ENCODE measurements at places on chromosomes 3 and 15.

DNA sequence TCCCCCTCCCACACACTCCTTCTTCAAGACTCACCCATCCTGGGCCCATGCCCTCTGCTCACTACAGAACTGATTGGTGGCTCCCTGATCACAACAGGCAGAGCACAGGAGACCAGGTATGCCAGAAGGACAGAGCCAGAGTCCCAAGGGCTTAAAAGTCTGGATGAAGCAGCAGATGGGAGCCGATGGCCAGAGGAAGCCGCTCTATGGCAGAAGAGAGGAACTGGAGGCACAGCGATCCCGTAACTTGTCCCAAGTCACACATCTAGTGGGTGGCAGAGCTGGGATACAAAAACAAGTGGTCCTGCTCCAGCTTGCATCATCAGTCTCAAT, 20.7 kb downstream of the ITGA11 start:
- DNase-seq: no peak

DNA sequence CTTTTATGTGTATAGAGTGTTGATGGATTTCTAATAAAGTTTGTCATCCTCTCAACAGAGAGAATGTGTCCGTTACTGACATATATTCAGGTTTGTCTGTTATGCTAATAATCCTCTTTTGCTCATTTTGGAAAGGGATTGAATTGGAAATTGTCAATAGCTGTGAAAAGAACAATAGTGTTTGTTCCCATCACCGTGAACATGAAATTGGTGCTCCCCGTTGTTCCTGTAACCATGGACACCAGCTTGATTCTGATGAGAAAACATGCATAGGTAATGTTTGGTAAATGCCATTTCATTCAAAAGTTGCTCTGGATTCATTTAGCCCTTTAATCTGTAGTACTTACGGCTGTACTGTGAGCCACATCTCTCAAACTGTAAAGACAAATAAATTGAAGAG, 707.0 kb upstream of the GOLIM4 start:
- no peak for DNase-seq

DNA sequence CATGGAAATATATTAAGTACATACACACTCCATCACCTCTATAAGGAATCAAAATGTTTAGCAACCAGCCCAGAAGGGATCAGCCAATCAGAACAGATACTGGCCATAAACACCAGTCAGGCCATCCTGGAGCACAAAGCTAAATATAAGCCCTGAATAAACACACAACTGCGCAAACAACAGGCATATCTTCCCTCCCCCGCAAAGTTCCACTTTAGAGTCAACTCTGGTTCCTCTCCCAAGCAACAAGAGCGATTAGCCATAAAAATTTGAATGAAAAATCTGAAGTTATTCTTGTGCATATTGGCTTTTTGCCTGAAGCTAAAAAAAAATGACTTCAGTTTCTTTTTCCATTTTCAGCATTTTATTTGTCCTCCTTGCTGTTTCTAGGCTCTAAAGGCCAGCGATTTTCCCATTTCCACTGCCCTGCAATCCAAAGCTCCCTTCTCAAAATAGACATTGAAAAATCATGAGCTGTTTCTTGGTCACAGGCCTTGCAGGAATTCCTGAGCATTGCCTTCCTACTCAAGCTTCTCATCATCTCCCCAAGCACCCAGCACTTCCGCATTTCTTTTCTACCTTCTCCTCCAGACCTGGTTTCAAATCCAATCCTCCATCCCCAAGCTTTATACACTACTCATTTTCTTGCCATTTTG, 247.9 kb downstream of the ZMAT3 start:
- no peak for DNase-seq

- no peak for DNase-seq
These were observed 125.1 kb downstream of the SMAD6 start for GRCh38 chr15:66827039-66827697.

- DNase-seq: no peak
These were observed 86.7 kb downstream of the THBS1 start for GRCh38 chr15:39667382-39668127.

DNA sequence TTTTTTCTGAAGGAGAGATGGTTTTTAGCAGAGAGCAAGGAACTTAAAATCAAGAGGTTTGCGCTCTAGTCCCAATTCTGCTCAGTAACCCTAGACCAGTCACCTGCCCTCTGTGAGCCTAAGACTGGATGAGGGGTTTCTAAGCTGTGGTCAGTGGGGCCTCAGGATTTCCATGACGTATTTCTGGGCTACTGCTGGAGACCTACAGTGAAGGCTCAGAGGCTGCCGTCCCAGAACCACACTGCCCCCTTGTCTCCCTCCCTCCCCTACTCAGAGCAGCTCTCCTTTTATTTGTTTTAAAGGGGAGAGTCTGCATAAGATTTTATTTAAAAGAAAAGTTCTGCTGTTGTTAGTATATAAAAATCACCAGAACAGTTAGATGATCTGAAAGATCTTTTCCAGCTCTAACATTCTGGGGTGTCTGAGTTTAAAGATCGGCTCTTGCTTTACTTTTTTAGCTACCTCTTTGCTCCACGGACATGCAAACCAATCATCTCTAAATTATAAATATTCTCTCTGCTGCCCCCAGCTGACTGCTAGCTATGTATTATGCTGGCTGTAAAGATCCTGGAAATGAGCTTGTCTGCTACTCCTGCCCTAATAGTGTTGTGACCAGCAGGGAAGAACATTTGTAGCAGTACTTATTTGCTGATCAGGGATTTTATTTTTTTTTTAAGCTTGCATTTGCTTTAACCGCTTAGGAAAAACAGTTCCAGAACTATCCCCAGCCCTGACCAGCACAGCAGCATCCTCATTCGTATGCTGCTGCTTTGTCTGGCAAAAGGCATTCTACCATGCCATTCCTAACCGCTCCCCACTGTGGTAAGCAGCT, 28.6 kb upstream of the NDUFB4 start:
- no peak for DNase-seq

DNA sequence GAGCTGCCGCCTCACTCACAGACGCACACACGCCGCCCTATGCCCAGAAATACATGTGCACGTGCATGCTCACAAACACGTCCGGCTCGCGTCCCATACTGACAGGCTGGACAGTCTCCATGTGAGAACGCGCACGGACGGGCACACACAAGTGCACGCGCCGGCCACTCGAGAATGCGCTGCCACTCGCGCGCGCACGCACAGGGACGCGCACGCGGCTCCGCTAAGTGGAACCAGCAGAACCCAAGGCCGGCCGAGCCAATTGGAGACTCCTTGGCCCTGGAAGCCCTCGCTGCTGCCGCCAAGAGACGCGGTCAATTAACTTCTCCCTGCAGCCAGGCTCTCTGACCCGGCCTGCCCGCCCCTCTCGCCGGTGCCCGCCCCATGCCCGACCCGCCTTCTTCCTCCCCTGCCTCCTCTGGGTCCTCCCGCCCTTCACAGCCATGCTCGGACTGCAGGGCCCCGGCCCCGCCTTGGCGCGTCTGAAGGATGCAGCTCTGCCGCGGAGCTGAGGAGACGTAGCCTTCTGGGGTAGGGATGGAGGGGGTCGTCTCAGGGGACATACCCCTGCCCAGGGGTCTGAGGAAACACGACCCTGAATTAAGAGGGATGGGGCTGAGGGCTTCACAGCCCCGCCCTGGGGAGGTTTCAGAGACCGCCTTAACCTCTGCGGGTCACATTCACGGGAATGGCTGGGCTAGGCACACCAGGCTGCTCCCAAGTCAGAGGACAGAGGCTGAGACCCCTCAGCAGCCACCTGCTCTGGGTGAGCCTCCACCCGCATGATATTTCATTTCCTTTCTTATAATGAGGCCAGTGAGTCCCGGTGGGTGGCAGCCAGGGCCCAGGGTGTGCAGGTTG, 15.0 kb downstream of the PTH1R start:
- DNase-seq: no peak

DNA sequence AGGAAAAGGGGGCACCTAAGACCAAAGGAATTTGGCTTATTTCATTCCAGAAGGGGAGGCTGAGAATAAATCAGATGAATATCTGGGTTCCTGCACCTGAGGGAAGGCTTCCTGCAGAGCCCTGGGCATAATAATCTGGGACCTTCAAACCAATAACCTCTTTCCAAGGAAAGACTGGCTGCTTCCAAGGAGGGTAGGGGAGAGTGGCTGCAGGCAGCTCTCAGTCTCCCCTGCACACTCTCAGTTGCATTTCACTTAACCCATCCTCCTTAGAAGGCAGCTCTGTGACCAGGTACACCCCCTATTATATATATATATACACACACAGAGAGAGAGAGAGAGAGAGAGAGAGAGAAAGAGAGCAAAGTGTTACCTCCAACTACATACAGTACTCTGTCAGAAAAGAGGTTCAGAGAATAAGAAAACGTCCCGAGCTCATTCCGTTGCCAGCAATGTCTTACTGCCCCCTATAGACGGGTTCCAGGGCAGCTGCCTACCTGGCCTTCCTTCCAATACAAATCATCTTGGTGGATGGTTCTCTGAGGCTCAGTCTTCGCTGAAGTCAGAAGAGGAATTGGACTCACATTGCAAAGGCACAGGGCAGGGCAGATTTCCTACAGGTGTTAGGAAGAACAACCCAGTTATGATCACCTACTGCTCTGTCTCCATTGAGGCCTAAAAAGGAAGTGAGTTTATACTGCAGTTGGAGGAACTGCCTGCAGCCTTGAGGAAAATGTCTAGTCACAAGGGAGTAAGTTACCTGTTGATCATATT, 26.1 kb downstream of the CAPN3 start:
- DNase-seq: no peak

DNA sequence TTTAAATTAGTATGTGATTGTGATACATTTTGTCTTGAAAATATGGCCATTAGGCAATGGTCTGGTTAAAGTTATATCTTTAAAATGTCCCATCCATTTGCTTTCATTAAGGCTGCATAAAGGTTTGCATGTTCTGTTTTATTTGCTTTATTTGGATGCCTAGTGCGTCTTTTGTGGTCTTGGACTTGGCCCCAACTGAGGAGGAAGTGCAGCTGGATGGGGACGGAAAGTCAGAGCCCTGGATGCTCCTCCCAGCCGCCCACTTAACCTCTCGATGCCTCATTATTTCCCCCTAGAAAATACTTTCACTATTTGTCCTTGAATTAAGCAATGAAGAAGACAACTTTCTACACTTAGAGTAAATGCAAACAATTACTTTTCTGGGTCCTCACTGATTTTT, 898.2 kb downstream of the MCTP2 start:
- DNase-seq: no peak

- no peak for DNase-seq
These were observed 153.4 kb upstream of the UMPS start for GRCh38 chr3:124576565-124577493.

DNA sequence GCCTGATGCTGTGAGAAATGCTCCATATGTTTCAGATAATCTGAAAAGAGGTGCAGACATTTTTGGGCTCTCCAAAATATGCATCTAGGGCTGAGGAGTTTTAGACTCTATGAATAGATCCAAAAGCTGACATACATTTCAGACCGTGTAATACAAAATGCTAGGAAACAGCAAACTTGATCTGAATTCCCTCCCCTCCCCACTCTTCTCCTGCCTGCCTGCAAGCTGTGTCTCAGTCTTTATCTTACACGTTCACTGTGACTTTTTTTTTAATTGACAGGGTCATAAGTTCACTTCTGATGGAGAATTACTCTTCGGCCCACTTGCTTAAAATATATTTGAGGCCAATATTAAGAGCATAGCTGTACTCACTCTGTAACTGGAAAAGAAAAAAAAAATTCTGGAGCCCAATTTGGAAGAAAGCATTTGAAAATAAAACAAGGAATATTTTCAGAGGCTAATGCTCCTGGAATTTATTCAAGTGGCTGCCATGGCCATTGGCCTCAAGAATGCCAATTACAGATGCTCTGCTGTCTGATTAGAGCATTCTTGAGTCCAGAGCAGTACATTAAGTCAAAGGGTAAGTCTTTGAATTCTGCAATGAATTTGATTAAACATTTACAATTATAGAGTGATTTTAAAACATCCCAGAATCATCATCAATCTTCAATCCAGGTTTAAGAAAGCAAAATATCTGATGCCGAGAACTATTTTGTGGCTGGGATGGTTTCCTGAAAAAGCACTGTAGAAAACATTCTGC, 146.2 kb upstream of the SEMA6D start:
- DNase-seq: no peak

GRCh38 chr15:83170474-83171165, 37.0 kb downstream of the HDGFL3 start:
- no peak for DNase-seq

DNA sequence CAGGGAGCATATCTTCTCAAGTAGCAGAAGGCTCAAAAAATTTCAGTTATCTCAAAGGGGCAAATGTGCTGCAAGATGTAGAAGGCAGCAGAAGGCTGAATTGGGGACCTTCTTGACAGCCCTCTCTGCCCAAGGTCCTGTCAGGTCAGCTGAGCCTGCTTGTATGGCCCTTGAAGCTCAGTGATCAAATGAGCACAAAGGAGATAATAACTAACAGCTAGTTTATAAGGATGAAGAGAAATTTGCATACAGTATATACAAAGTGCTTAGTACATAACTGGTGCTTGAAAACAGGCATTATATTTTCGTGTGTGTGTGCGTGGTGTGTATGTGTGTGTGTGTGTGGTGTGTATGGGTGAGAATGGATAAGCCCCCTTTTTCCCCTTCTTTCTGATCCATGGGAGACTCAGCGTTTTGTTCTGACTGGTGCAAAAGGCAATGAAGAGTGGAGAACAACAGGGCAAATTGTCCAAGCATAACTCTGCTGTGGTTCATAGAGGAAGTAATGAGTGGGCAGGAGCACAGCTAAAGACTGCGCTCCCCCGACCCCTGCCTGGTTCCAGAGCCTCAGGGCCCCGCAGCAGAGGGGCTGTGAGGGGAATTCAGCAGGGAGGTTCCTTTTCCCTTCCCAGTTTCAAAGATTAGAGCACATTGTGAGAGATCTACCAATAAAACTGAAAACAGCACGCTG, 356.8 kb upstream of the NR2F2 start:
- no peak for DNase-seq

DNA sequence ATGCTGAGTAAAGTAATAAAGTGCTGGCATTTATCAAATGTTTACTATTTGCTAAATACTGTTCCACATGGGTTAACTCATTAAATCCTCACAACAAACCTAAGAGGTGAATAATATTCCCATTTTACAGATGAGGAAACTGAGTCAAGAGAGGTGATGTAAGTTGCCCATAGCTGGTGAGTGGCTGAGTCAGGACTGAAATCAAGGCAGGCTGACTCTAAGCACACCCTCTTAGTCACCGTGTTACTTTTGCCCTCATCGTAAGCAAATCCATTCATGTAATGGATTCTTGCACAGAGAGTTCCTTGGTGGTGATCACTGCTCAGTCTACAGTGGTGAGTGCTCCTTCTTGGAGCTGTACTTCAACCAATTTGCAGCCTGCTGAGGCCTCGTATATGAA, 28.9 kb upstream of the PTX3 start:
- no peak for DNase-seq

- no peak for DNase-seq
These were observed 381.6 kb downstream of the EPHA3 start for GRCh38 chr3:89488800-89489580.

DNA sequence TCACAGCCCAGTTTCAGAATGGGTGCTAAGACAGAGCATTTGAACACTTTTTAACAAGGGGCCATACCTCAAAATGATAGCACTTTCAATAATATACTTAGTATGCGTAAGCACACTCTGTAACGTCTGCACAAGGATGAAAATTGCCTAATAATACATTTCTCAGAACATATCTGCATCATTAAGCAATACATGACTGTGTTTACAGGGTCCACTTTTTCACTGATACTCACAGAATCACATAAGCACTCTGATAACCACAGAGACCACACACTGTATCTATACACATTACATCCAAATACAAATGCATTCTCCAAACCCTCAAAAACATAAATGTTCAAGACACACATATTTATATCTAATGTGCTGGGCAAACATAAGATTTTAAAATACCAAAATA, 79.8 kb downstream of the NR1I2 start:
- DNase-seq: no peak
